RPMI7951 (cell line): ENCODE measurements at places on chromosomes 11 and 22. TPM values are rescaled to one million over a fixed set of nuclear protein-coding genes. Genes with fewer than 3 reads are reported as not detected.

The ACR gene
- total RNA-seq: not detected in 2 replicates

The MRPL40 gene
- 58.9 and 69.4 TPM in 2 replicates for total RNA-seq

The SCUBE2 gene
- 0.36 and 0.88 TPM in 2 replicates for total RNA-seq

The MS4A4A gene
- not detected in 2 replicates for total RNA-seq

The B3GAT1 gene
- not detected in 2 replicates for total RNA-seq

The KCTD14 gene
- 7.1 TPM in 2 replicates for total RNA-seq

The TMPRSS13 gene
- not detected in 2 replicates for total RNA-seq

The CEP126 gene
- 0.78 and 2.6 TPM in 2 replicates for total RNA-seq

The MS4A13 gene
- total RNA-seq: not detected in 2 replicates

The SMC1B gene
- 0.12 and 0.59 TPM in 2 replicates for total RNA-seq

The TEX12 gene
- 0.29 and 0.48 TPM in 2 replicates for total RNA-seq

The CAPRIN1 gene
- 139 and 165 TPM in 2 replicates for total RNA-seq

The CRACR2B gene
- total RNA-seq: 1.8 and 2.5 TPM in 2 replicates

The MFRP gene
- not detected in 2 replicates for total RNA-seq

DNA sequence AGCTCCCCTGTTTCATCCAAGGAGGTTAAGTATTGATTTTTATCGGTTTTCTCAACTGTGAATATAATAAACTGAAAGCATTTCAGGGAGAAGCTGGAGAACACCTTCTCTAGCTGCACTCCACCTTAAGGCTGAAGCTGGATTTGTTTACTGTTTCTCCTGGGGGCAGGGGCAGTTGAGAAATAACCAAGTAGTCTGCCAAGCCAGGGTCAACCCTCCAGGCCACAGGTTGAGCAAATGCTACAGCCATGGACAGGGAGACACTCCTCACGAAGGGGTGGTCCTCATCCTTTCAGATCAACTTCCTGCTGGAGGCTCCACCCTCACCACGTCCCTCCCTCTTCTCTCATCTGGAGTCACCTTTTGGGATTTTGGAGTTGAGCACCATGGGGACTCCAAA lies at the start of gene TTC36:
TTC36 (plus strand) TSS at position 366 of the 400 bp plus-strand sequence; CDS start at position 387, 21 bp downstream.
- DNase-seq: no peak

GRCh38 chr11:11555208-11555607 lies 66.6 kb downstream of the GALNT18 start:
- DNase-seq: no peak

GRCh38 chr11:95795627-95796295 lies 5.5 kb downstream of the CEP57 start:
- DNase-seq: no peak

DNA sequence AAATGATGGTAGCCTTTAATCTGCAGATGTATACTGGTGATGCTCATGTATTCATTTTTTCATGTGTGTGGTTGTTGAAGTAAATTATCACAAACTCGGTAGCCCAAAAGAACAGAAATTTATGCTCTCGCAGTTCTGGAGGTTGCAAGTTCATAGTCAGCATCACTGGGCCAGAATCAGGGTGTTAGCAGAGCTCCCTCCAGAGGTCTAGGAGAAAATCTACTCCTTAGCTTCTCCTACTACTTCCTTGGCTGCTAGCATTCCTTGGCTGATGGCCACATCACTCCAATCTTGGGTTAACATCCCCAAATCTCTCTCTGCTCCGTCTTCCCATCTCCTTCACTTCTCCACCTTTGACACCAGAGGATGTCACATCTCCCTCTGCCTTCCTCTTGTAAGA lies 45.3 kb upstream of the GALNT18 start:
- DNase-seq: peak; percentile 7

GRCh38 chr22:47112994-47113852 lies 350.8 kb downstream of the TBC1D22A start:
- DNase-seq: no peak

DNA sequence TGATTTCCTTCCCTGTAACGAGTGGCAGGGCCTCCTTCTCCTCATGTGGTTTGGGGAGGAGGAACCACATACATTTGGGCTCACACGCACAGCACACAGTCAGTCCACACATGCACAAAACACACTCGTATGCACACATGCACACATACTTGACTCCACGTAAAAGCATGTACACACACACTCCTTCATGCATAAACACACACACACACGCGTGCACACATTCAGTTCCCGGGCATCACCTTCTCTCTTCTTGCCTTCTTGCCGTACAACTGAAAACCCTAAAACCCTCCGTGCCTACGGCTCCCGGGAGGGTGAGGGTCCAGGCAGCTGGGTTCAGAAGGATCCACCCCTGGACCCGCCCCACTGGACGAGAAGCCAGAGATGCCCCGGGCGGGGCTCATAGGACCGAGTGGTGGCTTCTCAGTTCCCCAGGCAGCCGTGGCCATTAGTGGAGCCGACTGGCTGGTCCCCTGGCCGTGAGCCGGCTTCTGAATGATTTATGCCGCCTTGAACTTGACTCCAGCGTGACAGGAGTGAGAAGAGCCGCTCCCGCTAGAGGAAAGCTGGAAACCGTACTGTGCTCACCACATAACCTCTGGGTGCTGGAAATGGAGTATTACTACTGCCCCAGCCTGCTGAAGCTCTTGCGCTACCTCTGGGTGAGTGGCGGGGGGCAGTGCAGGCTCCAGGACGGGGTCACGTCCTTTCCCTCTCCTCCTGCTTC lies 117.4 kb downstream of the KIAA1671 start:
- no peak for DNase-seq

DNA sequence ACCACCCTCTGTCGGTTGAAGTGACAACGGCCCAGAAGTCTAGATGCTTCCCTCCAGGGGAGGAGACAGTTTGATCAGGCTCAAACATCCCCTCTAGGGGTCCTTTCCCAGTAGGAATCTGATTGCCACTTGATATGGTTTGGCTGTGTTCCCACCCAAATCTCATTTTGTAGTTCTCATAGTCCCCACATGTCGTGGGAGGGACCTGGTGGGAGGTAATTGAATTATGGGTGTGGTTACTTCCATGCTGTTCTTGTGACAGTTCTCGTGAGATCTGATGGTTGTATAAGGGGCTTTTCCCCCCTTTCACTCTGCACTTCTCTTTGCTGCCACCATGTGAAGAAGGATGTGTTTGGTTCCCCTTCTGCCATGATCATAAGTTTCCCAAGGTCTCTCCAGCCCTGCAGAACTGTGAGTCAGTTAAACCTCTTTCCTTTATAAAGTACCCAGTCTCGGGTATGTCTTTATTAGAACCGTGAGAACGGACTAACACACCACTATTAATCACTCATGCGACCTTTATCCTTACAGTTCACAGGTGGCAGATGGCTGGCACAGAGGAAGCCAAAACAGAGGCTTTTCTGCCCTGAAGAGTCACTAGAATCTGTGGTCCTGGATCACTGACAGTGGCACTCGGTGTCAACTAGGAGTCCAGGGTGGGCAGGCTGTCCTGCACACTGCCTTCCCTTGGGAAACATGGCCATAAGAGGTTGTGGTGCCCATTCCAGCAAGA lies 21.6 kb downstream of the ASPHD2 start:
- DNase-seq: no peak

- no peak for DNase-seq
These were observed 130.4 kb downstream of the KIF18A start for GRCh38 chr11:27977527-27977926.

GRCh38 chr22:24118689-24119384 lies 62.5 kb upstream of the SUSD2 start:
- DNase-seq: no peak

DNA sequence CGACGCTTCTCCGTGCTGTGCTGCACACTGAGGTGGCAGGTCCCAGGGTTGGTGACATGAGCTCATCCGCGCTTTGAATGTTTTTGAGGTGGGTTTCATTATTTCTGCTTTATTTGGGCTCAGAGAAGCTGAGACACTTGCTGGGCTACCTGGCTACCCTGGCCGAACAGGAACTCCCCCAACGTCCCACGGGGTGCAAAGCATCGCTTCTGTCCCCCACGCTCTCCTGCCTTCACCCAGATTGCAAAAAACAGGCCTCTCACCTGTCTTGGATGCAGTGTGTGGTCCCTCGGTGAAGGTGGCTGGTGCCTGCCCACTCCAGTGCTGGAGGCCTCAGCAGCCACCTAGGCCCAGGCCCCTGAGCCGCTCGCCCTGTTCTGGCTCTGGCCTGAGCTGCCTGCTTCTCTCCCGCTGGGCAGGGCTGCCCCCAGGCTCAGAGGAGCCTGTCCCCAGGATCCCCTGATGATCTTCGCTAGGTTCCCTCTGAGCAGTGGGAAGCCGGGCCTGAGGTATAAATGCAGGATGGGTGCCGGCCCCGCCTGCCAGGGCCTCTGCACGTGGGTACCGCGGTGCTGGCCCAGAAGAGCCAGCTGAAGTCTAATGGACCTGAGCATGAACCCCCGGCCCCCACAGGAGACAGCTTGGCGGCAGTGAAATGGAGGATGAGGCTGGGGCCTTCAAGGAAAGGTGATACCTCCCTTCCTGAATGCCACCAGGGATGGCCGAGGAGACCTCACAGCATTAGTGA lies 15.8 kb upstream of the MRGPRD start:
- DNase-seq: no peak

- DNase-seq: no peak
These were observed 61.2 kb upstream of the CHST1 start for GRCh38 chr11:45726493-45727054.

GRCh38 chr22:24499706-24500276 lies 4.7 kb downstream of the UPB1 start:
- DNase-seq: no peak

GRCh38 chr22:19109198-19110063 lies 12.8 kb downstream of the DGCR2 start:
- peak; percentile 4 for DNase-seq

GRCh38 chr22:22061085-22062077 lies 78.8 kb upstream of the TOP3B start:
- no peak for DNase-seq

DNA sequence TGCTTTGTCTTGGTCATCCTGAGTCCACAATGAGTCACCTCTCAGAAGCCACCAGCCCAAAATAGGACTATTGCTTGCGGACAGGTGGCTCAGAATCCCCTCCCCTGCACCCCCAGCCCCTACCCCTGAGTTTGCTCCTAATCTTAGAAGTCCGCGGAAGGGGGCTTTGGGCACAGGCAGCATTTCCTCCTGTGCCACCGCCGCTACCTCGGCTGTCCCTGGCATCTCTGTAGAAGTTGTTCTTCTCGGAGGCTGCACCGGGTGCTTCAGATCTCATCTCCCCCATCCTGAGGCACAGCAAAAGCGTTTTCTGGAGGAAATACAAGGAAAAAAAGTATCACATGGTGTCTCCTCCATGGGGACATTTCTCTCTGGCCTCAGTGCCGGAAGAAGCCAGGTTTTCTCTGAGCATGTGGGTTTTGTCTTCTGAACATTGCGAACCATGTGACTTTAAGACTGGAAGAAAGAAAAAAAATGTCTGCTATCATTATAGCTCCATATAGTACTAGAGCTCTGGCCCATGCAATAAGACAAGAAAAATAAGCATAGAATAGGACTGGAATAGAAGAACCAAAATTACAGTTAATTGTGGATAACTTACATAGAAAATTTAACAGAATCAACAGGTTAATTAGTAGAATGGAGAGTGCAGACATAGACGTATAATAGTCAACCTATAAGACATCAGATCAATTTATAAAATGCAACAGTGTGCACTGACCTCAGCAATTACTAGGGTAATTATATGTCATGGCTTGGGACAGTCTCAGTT lies 63.2 kb downstream of the SHISAL1 start:
- DNase-seq: no peak

- DNase-seq: peak; percentile 75
These were observed 59.0 kb downstream of the CEP57 start for GRCh38 chr11:95849087-95849825.

DNA sequence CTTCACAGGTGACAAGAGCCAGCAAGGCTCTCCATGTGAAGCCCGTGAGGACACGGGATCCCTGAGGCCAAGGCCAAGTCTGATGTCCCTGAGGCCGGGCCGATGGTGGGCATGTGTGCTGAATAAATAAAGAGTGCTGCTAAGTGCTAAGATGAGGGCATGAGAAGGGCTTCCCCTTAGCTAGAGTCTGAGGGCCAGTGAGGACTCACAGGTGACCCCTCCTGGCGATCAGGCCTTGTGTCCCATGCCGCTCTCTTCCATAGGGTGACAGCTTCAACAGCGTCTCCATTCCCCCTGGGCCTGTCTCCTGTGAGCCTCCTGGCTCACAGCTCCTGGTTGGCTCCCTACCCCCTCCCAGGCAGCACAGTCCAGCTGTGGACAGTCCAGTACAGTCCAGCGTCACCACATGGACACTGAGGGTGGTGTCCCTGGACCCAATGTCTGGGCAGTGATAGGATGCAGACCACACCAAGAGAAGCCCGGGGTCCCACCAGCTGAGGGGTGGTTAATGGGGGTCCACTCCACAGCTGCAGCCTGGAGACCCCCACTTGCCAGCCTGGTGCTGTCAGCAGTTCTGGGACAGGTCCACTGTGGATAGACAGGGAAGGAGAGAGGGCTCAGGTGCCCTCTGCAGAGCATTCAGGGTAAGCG lies 1033.2 kb downstream of the TBC1D22A start:
- no peak for DNase-seq

- DNase-seq: no peak
These were observed 40.7 kb upstream of the CLMP start for GRCh38 chr11:123235656-123236261.

DNA sequence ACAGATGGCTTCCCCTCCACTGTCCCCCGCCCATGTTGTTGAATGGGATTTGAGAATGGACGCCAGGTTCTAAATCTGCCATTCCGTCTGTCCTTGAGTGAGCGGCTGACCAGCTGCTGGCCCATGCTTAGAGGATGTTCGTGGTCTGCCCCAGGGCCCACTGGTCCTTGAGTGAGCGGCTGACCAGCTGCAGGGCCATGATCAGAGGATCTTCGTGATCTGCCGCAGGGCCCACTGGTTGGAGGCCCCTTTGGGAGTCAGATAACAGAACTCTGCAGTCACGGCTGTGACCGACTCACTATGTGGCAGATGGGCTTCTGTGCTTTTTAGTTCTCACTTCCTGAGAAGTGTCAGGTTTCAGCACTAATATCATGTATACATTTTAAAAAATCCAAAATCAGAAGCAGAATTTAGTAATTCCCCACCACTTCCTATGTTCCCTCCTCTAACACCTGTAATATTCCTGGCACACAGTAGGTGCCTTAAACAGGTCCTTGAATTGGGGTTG lies 54.1 kb downstream of the MICAL3 start:
- peak; percentile 93 for DNase-seq

GRCh38 chr22:35349704-35350538 lies 31.0 kb upstream of the HMOX1 start:
- peak; percentile 32 for DNase-seq

GRCh38 chr22:45918459-45919370 lies 58.2 kb downstream of the WNT7B start:
- DNase-seq: peak; percentile 86

GRCh38 chr11:72972496-72973128 lies 158.4 kb downstream of the ATG16L2 start:
- DNase-seq: no peak

GRCh38 chr22:42901790-42902508 lies 44.9 kb upstream of the ARFGAP3 start:
- no peak for DNase-seq
